Stimulated activated CD8-positive, alpha-beta memory T cell treated with anti-CD3 and anti-CD28 coated beads, Interleukin-15, amount 100 ng/mL, for 48 hours (primary cell): ENCODE measurements at places on chromosomes 1 and 21.

DNA sequence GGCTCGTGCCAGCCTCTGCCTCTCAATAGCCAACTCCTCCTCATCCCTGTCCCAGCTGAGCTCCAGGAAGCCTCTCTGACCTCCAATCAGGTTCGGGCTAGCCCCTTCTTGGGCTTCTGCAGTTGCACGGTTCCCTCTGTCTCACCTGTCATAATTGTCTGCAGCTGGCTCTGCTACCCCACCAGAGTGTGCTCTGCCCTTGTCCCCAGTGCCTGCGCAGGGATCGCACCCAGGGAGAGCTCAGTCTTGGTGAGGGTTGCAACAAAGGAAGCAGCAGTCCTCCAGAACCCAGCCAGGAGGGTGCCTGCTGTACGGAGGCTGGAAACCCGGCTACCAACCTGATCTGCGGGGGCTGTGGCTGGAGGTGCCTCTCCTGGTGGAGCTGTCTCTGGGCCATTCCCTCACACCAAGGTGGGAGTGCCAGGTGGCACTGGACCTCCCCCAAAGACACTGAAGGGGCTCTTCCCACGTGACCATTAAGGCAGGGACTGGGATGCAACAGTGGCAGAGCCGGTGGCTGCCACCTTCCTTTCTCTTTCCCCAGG, 63.5 kb upstream of the DMRTB1 start:
- no peak for DNase-seq

DNA sequence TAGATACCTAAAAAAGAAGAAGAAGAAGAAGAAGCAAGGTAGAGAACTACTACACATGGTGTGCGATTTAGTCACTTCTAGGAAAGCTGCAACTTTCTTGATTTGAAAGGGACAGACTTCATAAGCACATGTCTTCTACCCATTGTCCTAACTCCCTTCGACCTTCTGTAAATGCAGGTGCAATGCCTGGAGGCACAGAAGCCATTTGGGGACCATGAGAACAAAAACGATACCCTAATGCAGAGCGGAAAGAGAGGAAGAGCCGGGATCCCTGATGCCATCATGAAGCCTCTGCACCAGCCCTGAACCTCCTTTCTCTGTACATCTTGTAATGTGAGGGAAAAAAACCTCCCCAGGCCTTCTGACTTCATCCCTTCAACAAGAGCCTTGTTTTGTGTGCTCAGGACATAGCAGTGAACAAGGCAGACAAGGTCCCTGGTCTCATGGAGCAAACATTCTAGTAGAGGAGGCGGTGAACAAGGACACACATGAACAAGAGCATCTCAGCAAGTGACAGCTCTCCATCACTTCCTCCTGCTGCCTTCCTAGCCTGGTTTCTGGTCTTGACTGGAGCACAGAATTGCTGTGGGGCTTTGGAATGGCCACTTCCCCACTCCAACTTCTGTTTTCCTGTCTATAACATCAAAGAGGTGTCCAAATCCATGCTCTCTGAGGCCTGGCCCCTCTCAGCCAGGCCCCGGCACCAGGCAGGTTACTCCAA, 5.5 kb upstream of the LAPTM5 start:
- no peak for DNase-seq

DNA sequence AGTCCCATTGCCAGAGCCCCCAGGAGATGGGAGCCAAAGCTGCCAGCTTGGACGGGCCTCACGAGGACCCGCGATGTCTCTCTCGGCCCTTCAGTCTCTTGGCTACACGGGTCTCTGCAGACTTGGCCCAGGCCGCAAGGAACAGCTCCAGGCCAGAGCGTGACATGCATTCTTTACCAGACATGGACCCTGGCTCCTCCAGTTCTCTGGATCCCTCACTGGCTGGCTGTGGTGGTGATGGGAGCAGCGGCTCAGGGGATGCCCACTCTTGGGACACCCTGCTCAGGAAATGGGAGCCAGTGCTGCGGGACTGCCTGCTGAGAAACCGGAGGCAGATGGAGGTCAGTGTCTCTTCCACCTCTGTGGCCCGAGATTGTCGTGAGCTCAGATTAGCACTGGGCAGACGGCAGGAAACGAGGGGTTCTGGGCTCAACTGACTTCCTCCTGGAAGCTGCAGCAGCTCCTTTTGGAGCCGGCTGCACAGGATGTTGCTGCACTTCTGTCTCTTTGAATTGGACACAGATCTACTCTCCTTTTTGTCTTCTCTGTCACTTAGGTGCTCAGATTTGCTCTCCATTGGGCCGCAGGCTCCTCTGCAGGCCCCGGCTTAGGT, 68.0 kb downstream of the DISC1 start:
- DNase-seq = no peak

DNA sequence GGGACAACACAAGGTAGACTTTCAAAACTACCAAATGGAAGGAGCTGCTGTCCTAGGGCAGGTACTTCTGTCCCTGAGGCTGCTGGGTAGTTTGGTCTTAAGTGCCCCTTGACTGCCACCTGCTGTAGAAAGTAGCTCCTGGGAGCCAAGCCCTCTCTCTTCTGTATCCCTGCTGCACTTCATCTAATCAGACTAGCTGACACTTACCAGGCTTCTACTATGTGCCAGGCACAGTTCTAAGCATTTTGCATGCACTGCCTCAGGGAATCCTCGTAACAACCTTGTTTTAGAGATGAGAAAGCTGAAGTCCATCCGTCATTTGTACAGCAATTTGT, 15.9 kb upstream of the SRSF4 start:
- no peak for DNase-seq

- DNase-seq = no peak
Observed at GRCh38 chr1:103457886-103458455, 67.5 kb upstream of the RNPC3 start.

- DNase-seq = no peak
Observed at GRCh38 chr1:209319549-209319948, 264.0 kb upstream of the CAMK1G start.

GRCh38 chr1:236425031-236425663, 31.1 kb downstream of the EDARADD start:
- peak; percentile 15 for DNase-seq

DNA sequence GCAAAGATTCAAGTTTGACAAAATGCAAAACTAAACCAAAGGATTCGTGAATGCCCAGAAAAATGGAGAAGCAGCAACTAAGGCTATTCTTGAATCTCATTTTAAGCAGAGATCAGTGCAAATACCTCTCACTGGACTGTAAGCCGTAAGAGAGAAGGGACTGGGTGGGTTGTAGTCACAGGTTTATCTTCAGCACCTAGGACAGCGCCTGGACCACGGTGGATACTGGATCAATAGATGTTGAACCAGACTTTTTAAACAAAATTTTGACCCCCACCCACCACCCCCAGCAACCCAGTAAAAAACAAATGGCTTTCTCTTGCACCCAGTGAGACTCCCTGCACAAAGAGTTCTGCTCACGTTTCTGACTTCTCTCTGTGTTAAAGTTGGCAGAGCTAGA, 347.1 kb downstream of the AJAP1 start:
- no peak for DNase-seq

GRCh38 chr1:110106013-110106941, 6.0 kb upstream of the UBL4B start:
- peak; percentile 31 for DNase-seq

DNA sequence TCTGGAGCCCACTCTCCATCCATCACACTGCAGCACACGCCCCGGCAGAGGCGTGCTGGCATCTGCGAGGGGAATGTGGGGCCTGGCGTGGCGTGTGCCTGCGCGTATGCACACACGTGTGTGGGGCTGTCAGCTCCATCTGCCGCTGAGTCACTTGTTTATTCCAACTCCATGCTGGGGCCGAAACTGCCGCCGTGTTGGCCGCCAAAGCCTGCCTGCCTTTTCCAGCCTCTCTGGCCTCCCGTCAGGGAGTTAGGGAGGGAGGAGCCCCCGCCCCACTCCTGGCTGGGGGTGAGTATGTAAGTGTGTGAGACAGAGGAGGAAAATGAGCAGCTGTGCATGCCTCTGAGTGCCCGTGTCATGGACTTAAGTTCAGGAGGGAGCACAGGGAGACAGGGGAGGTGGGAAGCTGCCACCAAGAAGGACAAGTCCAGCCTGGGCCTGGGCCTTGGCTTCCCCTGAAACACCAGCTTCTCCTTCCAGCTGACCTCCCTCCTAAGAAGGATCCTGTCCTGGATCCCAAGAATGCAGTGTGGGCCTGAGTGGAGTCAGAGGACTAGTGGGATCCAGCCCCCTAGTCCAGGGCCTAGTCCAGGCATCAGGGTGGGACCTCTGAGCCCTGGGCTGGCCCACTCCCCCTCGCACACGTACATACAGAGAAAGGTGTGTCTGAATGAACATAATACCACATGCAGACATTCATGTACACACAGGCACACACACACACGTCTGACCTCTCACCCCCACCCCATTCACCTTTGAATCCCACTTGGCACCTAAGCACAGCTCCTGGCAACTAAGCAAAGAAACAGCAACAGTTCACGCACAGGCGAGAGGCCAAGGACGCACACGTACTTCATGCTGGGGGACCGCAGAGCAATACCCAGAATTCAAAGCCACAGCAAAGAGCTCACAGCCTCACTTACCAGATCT, 24.7 kb downstream of the MEF2D start:
- no peak for DNase-seq

DNA sequence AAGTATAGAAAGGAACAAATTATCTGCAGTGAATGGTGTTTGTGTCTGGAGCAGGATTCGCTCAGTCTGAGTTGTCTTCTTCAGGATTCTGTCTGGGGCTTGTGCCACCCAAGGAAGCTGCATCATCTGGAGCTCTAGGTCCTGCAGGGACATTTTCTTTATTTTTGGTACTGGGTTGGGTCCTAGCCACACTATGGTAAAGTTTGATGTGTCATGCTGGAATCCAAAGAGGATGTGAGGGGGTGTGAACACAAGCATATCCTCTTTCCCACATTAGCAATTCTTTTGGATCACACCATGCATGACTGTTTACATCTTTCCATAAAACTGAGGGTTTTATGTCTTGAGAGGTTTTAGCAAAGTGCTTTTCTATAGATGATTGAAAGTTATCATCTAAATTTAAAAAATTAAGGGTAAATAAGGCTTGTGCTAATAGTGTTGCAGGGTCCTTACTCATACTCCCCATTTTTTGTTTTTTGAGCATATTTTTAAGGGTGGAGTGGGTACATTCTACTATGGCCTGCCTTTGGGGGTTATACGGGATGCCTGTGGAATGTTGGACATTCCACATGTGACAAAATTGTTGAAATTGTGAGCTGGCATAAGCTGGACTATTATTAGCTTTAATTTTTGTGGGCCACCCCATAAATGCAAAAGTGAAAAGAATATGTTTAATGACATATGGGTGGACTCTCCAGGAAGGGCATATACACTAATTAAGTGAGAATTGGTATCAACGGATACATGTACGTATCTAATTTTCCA, 152.0 kb upstream of the HMCN1 start:
- DNase-seq = no peak

- DNase-seq = no peak
Observed at GRCh38 chr1:201748335-201748734, 80.6 kb upstream of the IPO9 start.

GRCh38 chr1:229669333-229669732, 43.3 kb downstream of the URB2 start:
- no peak for DNase-seq

DNA sequence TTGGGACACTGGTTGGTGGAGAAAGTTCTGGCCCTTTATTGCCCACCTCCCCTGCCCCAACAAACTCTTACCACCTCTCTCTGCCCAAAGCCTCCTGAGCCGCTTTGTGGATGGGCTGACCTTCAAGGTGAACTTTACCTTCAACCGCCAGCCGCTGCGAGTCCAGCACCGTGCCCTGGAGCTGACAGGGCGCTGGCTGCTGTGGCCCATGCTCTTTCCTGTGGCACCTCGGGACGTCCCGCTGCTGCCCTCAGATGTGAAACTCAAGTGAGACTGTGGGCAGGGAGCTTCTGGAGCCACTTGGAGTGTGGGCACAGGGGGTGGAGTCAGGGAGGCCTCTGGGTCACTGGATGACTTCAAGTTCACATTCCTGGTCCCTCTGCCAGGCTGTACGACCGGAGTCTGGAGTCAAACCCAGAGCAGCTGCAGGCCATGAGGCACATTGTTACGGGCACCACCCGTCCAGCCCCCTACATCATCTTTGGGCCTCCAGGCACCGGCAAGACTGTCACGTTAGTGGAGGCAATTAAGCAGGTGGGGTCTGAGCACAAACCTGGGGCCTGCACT, 12.5 kb downstream of the RHOC start:
- DNase-seq = no peak

DNA sequence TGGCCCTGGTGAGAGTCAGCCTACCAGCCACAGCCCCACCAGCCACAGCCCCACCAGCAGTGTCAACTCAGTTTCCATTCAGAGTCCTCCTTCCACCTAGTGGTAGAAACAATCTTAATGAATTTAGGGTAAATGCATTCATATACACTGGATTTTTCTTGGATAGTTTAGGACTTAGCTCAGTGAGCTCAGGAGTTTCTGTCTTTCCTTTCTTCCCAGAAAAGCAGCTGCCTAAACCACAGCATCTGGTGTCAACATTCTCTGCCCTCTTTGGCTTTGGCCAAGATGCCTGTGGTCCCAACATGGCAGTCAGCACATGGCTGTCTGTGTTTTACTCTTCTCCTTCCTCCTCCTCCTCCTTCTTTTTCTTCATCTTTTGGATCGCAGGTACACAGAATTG, 94.0 kb downstream of the CLIC6 start:
- DNase-seq = no peak

DNA sequence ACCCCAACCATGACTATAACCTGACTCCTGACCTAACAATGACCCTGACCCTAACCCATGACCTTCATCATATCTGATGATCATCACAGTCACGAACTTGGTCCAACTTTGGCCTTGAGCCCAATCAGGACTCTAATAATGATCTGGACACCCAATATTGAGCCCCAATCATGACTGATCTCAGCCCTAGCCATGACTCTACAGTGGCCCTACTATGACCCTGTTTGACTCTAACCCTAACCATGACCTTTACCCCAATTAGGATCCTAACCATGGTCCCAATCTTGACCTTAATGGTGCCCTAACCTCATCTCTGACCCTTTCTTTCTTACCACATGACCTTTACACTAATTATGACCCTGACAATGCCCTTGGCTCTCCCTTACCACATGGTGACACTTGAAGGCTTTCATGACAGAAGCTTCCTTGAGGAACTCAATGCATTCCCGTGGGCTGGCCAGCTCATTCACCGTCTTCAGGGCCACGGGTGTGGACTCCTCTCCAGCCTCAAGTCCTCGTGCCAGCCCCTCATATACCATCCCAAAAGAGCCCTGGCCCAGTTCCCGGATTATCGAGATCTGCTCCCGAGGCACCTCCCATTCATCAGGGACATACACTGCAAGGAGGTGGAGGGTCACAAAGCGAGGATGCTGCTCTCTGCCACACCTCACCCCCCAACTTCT, 16.2 kb downstream of the INSRR start:
- no peak for DNase-seq

GRCh38 chr1:205208811-205209210, 2.7 kb downstream of the DSTYK start:
- DNase-seq = no peak

GRCh38 chr21:41764558-41765419, 2.1 kb downstream of the RIPK4 start:
- no peak for DNase-seq

- DNase-seq = no peak
Observed at GRCh38 chr1:1168451-1169411, 4.9 kb upstream of the TTLL10 start.

DNA sequence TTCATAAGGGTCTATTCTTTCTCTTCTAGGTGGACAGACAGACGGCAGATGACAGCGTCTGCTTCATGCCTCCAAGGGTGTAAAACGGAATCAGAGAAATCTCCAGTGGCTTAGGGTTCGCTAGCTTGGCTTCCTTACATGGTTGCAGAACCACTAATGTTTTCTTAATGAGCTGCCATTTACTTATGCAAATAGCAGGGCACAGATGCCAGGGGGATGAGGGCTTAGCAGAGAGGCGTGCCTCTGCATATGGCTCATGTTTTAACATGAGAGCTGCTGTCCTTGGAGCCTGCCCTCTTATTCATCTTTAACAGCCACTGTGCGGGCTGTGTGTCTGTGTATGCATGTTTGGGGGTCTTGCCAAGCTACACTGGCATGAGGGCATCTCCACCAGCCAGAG, 119.6 kb downstream of the IER5 start:
- no peak for DNase-seq
